SJSA1 (cell line): ENCODE measurements at places on chromosomes 6 and 20. TPM values are rescaled to one million over a fixed set of nuclear protein-coding genes. Genes with fewer than 3 reads are reported as not detected.

- DNase-seq = no peak
These were observed 17.6 kb upstream of the SGK2 start for GRCh38 chr20:43541214-43541613.

DNA sequence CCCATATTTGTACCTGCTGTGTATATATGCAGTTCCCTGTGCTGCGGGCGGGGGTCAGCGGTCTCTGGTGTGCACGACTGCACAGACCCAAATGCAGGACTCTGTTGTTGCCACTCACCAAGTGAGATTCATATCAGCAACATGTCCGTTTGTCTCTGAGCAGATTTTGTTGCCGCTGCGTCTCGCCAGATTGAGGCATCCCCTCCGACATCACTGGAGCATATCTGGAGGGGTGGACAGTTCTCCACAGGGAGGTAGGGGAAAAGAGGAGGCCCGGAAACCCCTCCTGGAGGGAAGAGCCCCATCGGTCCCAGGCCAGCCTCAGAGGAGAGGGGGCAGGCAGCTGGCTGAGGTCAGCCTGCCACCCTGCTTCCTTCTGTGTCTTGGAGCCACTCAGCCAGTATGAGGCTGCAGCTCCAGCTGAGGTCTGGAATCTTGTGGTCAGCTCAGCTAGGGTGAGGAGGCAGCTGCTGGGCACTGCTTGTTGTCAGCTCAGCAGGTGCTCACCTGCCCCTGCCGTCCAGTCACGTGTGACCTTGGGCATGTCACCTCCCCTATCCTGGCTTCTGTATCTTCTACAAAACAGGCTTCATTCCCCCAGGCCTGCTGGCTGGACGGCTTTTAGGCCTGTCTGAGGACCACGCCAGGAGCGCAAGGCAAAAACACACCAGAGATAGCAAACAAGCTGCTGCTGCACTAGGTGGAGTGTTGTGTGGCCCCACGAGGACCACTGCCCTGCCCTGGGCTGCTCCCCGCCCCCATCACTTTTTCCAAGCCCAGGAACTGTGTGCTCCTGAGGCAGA is 47.1 kb downstream of the HNF4A start:
- DNase-seq = no peak

DNA sequence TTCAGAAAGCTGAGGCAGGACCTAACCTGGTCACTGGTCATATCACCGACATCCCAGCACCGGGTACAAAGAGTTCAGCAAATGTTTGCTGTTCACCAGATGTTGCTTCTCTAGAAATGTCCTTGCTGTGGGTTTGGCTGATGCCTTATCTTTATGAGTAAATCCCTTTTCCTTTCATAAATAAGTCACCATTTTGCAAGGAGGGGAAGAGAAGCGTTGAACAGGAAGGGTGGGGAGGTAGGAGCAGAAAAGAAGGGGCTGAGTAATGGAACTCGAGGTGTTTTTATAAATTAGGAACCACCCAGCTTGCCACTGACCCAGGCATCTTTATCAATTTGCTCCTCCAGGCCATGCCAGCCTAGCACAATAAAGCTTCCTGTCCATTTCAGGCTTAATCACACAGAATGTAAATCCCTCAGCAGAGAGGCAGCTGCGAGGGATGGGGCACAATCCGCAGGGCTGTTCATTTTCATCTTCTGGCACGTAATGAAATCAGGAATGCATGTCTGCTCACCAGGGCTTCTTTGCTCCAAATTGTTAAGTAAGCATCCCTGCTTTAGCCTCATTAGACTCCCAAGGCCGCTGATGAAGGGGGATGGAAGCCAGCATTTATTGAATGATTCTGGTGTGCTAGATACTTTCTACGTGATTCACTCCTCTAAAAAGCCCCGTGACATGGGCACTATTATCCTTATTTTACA is 371.9 kb upstream of the CHD6 start:
- DNase-seq = no peak

- DNase-seq = no peak
These were observed 68.2 kb upstream of the FUCA2 start for GRCh38 chr6:143579703-143580102.

Gene JPH2
- total RNA-seq = 19.1 and 21.7 TPM in 2 replicates
